Fibroblast of upper back skin (primary cell): ENCODE measurements at places on chromosomes 7 and 10.

GRCh38 chr10:119786117-119786769, 60.4 kb downstream of the INPP5F start:
- peak; percentile 64 for DNase-seq

- peak; percentile 81 for DNase-seq
These were observed 604 bp upstream of the STAM start for GRCh38 chr10:17643339-17643754.

DNA sequence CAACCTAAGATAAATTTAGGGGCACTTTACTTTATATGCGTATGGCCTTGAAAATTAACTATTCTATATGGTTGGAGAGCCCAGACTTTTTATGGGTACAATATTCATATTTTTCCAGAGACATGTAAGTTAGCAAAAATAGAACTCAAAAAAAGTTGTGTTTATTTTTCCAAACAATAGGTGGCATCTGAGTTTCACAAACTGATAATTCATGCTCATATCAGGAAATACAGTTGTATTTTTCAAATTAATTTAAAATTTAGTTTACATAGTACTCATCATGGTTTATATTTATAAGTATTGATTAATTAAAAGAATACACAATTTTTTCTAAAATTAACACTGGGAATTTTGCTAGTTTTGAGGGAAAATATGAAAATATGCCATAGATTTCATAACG, 34.6 kb downstream of the ANKRD7 start:
- no peak for DNase-seq

GRCh38 chr7:51011710-51012350, 229.1 kb upstream of the GRB10 start:
- no peak for DNase-seq

DNA sequence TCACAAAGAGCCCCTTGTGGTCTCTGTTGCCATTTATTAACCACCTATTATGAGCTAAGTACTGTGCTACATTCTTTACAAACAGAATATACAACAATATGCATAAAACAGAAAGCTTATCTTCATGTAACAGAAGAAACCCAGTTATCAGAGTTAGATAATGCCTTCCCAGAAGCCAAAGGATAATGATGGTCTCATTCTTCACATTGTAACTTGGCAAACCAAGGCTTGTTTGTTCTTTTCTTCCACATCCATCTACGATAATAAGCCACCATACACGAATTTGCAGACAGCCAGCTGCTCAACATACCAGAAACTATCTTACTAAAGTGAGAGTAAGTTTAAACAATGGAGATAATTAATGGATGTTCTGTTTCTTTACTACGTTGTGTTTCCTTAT, 127.6 kb downstream of the NEBL start:
- no peak for DNase-seq

- no peak for DNase-seq
These were observed 2.2 kb downstream of the GUSB start for GRCh38 chr7:65979583-65980477.

DNA sequence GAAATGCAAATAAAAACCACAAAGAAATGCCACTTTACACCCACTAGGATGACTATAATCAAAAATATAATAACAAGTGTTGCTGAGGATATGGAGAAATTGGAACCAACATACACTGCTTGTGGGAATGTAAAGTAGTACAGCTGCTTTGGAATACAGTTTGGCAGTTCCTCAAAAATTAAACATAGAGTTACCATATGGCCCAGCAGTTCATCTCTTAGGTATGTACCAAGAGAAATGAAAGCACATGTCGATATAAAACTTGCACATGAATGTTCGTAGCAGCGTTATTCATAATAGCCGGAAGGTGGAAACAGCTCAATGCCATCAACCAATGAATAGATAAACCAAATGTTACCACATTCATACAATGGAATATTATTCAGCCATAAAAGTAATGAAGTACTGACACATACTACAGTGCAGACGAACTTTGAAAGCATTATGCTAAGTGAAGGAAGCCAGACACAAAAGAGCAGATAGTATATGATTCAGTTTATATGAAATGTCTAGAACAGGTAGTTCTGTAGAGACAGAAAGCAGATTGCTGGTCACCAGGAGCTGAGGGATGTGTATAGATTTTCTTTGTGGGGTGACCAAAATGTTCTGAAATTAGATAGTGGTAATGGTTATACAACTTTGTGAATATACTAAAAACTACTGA, 12.4 kb downstream of the BCAP29 start:
- peak; percentile 92 for DNase-seq

GRCh38 chr7:5139998-5140397, 50.0 kb upstream of the WIPI2 start:
- DNase-seq, result peak; percentile 9

DNA sequence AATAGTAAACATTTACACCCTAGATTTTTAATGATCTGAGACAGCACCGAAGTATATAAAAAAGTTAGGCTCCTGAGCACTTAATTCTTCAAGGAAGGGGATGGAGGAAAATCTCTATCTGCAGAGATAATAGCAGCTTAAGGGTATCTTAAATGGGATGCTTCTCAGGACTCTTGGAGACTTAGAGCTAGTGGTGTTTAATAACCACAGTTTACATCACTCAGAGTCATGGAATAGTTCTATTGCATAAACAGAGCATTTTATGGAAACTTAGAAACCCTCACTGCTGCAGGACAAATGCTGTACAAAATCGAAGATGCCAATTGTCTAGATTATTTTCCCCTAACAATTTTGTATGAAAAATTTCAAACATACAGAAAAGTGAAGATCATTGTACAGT, 398.9 kb upstream of the GALNT17 start:
- no peak for DNase-seq

DNA sequence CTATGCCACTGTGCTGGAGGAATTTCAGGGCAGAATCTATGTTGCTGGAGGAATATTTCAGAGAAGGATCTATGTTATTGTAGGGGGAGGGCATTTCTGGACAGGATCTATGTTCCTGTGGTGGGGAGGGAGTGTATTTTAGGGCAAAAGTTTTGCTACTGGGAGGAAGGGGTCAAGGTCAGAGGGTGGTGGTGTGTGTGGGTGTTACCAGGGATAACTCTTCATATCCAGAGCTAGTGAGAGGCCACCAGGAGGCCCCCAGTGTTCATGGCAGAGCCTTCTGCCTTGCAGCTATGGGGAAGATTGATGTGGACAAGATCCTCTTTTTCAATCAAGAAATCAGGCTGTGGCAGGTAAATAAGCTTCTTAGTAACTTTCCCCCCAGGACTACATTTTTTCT, 2.0 kb upstream of the STRA8 start:
- no peak for DNase-seq

DNA sequence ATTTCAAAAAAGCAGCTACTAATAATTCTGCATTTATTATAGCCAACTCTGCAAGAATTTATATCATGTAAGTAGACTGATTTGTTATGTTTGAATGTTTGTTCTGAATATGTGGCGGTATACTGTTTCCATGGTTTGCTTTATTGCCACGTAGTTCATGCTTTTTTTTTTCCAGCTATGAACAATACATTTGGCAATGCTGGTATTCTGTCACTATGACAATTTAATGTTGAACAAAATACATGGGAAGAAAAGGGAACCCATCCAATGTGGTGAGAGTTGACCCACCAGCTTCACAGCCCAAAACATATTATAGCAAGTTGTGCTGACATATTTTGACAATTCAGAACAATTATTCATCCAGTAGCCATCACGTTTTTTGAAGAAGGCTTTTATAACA, 145.6 kb downstream of the CCDC71L start:
- no peak for DNase-seq

DNA sequence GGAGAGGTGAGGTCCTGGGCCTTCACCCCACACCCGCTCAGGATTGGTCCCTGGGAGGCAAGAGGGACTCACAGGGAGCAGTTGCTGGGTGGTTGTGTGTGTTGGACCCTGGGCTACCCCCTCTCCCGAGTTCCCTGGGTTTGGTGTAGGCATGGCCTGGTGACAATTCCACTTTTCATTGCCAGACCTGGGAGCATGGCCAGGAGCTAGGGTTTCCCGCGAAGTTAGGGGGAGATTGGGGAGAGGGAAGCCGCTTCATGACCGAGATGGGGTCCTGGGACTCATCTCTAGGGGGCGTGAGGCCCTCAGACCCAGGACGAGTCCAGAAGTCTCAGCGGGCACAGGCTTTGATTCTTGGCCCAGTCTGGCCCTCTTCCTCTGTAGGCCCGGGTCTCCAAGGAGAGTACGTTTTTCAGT, 606 bp downstream of the PALD1 start:
- no peak for DNase-seq

GRCh38 chr10:5321273-5321672, 43.5 kb upstream of the UCN3 start:
- no peak for DNase-seq

DNA sequence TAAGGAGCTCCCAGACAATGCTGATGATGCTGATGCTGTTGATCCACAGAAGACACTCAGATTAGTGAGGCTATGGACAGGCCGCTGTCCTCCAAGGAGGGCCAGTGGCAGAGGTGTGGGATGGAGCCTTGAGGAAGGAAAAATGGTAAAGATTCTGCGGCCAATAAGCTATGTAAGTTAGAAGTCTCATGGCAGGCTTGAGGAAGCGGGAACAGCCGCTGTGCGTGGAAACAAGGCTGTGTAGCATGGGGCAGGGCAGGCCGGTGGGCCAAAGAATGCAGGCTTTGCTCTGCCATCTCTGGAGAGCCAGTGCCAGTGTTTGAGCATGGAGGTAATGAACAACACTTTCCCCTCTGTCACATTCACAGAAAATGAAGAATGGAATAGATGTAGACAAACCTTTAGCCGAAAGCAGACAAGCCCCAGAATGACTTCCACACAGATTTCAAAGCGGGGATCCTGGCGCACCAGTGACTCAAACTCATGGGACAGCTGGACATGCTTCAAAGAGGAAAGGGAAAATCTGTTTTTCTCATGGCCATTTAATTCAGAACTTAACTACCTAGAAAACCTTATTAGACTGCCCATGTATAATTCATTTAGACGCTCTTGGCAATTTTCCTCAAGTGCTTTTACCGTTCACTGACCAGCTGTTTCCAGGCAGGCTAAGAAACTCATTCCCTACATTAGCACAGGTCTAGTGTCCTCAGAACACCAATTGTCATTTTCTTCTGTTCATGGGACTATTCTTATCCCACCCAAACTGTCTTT, 16.9 kb upstream of the FIGNL1 start:
- DNase-seq, result no peak

GRCh38 chr7:107953265-107953923, 49.6 kb downstream of the LAMB1 start:
- DNase-seq, result no peak

DNA sequence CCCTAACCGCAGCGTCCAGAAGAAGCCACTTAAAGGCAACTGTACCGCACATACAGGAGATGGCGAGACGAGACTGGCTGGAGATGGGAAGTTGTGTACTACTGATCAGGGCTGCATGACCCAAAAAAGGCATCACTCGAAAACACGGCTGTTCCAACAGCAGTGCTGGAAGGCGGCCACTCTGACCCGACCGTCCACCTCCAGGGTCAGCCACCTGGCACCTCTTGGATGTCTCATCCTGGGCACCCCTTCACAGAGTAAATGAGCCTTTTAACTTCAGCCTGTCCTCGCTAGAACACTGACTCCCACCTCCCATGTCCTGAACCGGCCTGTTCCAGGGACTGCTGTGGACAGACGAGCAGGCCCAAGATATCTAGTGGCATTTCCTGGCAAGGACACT, 180.7 kb downstream of the DIP2C start:
- no peak for DNase-seq

GRCh38 chr7:107998150-107998549, 4.8 kb downstream of the LAMB1 start:
- DNase-seq, result no peak

- peak; percentile 94 for DNase-seq
These were observed 24.0 kb upstream of the EIF5AL1 start for GRCh38 chr10:79488336-79488735.

DNA sequence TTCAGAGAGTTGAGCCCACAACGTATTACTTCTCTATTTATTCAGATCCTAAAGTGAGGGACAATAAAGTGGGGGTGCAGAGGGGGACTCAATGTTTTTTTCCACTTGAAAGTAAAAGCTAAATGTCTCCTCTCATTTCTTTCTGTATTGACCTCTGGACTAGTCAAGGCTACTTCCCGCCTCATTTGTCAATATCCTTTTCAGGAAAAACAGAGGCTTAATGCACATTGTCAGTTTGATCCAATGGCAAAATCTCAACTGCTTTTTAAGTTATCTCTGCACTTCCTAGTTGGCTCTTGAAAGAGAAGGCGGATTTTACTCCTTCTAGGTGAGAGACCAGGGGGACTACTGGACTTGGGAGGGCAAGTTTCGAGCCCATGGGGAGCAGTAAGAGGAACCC, 56.4 kb downstream of the HIPK2 start:
- DNase-seq, result no peak

DNA sequence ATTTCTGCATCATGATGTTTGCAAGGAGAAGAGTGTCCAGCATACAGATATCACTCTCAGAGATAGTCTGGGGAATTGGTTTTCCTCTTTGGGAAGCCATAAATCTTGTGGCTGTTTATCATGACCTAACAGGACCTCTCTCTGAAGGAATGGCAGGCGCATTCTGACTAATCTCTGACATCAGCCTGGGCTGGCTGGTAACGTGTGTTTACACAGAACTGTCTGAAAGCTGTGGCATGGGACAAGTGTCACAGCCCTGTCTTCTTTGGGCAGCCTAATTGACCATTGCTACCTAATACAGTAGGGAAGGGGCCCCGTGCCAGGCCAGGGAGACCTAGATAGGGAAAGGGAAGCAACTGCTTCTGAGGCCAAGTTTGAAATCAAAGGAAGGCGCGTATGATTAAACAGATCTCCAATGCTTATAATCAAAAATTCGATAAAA, 73.9 kb upstream of the CABCOCO1 start:
- peak; percentile 25 for DNase-seq

DNA sequence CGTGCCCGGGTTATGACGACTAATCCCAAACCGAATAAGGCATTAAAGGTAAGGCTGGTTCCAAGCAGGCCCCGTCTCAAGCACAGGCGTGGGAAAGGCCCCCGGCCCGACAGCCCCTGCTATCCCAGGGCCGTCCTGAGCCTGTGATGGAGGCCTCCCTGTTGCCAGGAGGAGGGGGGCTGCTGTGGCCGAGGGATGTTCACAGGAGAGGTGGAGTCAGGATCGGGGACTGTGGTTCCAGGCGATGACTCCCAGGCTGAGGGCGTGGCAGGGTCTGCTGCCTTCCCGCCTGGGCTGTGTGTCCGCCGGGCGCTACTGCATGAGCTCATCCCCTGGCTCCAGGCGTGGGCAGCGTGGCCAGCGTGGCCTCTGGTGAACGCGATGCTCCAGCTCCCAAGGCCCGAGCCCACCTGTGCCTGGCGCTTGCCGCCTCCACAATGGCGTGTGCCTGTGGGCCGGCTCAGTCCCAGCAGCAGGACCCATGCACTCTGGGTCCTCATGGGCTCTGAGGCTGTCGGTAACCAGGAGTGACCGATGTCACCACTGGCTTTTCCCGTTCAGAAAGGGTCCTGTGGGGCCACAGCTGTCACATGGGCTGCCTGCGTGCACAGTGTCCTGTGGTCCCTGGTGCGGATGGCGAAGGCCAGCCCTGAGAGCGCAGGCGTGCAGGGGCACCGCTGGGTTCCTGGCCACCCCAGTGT, 8.8 kb downstream of the MAFK start:
- DNase-seq, result no peak

GRCh38 chr10:29394321-29394932, 105.6 kb downstream of the LYZL1 start:
- DNase-seq, result no peak
